ENCODE measurements at places on chromosomes 1 and 21.

DNA sequence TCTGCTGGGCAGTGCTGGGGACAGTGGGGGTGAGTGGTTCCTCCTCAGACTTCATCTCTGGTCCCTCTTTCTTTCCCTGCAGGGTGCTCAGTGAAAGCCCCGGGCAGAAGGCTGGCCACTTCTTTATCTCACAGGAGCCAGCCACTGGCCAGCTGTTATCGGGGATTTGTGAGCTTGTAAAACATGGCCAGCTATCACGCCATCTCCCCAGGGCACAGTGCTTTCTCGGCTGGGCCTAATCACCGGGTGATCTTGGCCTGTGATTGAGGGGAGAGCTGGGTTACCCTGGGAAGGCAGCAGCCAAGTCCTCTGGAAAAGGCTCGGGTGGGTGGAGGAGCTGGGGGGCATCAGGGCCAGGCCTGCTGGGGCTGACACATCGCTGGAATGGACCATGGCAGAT lies 83.0 kb downstream of the IGSF21 start:
- DNase-seq: no peak

DNA sequence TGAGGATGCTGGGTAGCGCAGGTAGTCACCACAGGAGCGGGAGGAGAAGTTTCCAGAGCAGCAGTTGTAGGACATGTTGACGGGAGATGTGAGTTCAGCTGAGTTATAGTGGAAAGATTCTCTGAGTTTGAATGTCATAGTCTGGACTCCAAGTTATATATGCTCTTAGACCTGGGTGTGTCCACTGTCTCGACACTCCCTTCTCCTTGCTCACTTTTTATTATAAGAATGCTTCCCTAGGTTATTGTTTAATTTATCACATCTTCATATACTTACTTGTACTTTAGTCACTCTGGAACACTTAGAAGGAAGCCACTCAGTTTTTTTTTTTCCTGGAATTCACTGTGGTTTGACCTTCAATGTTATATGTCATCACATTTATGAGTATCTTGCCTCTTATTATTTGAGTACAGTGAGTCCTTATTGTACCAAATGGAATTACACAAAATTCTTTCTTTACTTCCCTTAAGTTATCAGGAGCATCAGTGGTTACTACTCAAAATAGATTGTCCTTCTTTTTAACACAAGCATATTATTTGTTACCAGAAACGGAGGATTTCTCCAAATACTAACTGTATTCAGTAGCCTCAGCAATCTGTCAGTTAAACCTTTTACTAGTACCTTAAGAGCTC lies at the start of gene KRTAP13-2:
KRTAP13-2 (minus strand) TSS at position 133 of the 632 bp plus-strand sequence; CDS start at position 75, 58 bp downstream.
- DNase-seq: no peak

- DNase-seq: no peak
These were observed 48.7 kb upstream of the TNR start for GRCh38 chr1:175792136-175792535.

- DNase-seq: no peak
These were observed 29.8 kb downstream of the TNNT2 start for GRCh38 chr1:201347498-201348210.

DNA sequence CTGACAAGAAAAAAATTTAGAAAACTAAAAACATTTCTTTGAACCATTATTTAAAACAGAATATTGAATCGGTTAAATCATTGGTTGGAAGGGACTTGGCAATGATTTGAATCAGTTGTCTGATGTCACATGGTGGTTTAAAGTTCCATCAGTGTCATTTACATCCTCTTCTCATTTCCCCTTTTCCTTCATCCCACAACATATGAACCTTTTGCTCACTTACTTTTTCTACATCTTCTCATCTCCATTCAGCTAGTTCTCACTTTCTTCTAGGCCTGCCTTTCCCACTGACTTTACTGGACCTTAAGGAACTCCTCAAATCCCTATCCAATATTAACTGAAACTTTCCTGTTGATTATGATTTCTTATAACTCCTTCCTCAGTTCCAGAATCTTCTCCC lies 58.5 kb downstream of the PHACTR4 start:
- DNase-seq: no peak

GRCh38 chr1:92464588-92465255 lies 22.0 kb downstream of the GFI1 start:
- DNase-seq: no peak

- DNase-seq: no peak
These were observed 27.5 kb downstream of the KCND3 start for GRCh38 chr1:111961773-111962565.

- DNase-seq: no peak
These were observed 1.5 kb downstream of the CA6 start for GRCh38 chr1:8947127-8947691.

GRCh38 chr1:154574716-154575115 lies 7.1 kb downstream of the CHRNB2 start:
- no peak for DNase-seq
